ENCODE measurements at places on chromosomes 4 and X.

- no peak for DNase-seq
Observed at GRCh38 chrX:85109235-85109634, 105.6 kb downstream of the APOOL start.

DNA sequence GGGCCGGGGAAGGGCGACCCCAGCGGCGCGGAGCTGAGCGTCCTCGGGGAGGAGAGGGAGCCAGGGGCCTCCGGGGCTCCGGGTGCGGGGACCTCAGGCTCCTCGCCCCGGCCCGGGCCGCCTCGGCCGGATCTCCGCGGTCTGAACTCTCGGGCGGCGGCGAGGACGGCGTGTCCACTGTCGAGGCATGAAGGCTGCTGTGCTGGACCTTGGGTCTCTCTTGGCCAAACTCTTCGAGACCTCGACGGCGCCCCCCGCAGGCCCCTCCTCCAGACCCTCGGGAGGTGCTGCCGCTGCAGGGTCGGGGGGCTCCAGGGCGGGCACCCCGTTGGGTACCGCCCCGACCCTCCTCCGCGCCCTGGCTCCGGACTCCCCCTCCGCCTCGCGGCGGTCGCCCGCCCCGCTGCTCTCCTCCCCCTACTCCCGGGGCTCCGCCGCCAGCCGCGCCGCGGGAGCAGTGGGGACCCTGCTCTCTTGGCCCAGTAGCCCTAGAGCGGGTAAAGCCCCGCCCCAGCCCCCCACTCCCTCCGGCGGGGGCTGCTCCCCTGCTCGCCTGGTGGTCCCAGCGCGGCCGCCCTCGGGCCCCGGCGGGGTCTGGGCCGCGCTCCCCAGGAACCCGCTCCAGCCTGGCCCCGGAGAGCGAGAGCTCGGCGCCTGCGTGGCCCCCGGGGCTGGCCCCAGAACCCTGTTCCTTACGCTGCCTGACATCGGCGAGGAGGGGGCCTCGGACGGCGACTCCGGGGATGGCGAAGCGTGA is 564 bp downstream of the FAM149A start:
- DNase-seq = no peak

GRCh38 chrX:1224954-1225353 is 12.5 kb upstream of the CRLF2 start:
- no peak for DNase-seq

- no peak for DNase-seq
Observed at GRCh38 chr4:186920483-186920882, 196.8 kb upstream of the FAT1 start.

- no peak for DNase-seq
Observed at GRCh38 chr4:147498031-147498660, 17.2 kb downstream of the EDNRA start.

GRCh38 chr4:24141836-24142235 is 252.0 kb upstream of the PPARGC1A start:
- DNase-seq = no peak

DNA sequence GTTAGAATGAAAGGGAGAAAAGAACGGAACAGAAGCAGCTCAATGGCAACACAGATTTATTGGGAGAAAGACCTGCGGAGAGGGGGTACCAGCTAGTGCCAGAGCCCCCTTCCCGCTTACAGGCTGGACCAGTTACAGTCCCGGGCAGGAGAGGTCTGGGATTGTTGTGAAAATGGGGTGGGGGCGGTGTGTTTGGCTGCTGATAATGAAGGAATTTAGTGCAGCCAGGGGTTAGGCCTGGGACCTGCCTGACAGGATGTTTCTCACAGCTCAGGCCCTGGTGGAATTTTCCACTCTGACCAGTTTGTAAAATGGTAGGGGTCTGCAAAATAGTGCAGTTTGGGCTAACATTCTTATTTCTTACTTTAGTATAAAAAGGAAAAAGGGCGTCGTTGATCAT is 75.4 kb upstream of the SPIN4 start:
- no peak for DNase-seq

DNA sequence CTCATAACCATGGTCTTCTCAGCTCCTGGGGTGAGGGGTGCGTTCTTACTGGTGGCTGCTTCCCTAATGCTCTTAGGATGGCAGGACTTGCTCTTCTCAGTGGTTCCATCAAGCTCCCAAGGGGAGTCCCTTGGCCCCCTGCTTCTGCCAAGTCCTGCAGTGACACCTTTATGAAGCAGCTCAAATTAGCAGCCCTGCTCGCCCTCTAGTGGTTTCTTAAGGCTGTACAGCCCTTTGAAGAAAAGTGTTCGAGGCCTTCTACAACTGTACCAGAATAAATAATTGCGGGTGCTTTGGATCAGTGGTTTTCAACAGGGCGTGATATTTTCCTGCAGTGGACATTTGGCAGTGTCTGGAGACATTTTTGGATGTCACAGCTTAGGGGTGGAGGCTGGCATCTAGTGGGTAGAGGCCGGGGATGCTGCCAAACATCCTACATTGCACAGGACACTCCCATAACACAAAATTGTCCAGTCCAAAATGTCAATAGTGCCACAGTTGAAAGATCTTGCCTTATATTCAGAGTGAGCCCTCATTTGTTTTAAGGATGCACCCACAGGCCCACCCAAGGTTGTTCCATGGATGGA is 204.7 kb upstream of the S100G start:
- no peak for DNase-seq

DNA sequence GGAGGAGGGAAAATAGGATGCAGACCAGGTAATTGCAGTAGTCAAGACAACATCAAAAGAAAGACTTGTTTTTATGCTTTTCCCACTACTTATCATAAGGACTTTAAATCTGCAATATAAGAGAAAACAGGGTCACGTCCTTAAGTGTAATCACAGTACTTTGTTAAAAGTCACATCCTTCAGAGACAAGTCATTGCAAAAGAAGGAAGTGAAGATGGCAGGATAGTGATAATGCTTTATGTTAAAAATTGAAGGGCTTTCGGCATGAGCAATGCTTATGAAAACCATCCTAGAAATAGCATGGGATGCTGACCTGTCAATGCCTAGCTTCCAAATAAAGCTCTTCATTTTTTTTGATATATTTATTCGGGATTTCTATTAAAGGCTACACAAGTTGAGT is 110.2 kb upstream of the TENM3 start:
- DNase-seq = no peak

DNA sequence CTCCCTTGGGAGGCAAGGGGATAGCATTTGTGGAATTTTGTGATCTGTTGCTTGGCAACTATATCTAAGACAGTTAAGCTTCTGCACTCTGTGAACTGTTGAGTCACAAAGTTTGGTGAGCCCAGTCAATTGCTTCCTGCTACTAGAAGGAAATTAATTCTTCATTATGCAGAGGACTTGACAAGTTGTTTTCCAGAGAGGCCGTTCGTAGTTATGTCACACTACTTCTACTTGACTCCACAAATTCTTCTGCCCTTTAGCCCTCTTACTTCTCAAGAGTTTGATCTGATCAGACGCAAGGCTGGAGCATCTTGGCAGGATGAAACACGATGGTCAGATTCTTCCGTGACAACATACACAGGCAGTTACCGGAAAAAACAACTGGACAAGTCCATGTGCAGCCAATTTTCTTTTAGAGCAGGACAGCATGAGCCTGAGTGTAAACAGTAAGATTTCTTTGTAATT is at the start of gene C4orf51:
TSS of gene C4orf51 (plus strand) at position 156 of the 465 bp plus-strand sequence. CDS start at position 214, 58 bp downstream.
- DNase-seq = no peak

- DNase-seq = no peak
Observed at GRCh38 chrX:147376601-147377422, 534.9 kb upstream of the FMR1 start.

All from vagina (tissue), 2 donors.